ENCODE measurements at places on chromosomes 12 and 14. TPM values are rescaled to one million over a fixed set of nuclear protein-coding genes. Genes with fewer than 3 reads are reported as not detected.

The TAS2R19 gene
- total RNA-seq = 2.6 TPM

The OLR1 gene
- not detected for total RNA-seq

DNA sequence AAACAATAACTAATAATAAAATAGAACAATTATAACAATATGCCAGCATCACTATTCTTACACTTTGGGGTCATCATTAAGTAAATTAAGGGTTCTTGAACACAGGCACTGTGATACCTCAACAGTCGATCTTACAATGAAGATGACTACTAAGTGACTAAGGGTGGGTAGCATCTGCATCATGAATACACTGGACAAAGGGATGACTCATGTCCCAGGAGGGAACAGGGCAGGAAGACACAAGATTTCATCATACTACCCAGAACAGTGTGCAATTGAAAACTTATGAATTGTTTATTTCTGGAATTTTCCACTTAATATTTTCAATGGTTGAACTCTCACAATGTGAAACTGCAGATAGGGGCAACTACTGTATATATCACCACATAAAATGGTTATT, 19.7 kb downstream of the TSPAN19 start:
- DNase-seq = no peak

DNA sequence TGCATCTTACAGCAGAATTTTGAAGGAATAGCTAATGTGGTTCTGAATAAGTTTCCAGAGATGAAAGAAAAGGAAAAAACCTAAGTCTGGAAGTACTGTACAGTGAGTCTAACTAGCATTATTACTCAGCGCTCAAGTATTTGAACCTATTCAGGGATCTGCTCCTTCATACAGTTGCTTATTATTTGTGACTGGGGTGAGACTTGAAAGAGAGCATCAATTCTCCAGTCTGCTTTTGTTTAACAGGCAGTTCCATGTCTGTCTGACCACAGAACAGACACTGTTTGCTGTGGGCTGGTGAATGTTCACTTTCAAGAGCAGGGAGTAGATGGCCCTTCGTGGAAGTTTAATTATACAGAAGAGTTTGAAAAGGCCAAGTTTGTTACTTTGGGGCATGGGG, 9.3 kb downstream of the ETV6 start:
- DNase-seq = no peak

DNA sequence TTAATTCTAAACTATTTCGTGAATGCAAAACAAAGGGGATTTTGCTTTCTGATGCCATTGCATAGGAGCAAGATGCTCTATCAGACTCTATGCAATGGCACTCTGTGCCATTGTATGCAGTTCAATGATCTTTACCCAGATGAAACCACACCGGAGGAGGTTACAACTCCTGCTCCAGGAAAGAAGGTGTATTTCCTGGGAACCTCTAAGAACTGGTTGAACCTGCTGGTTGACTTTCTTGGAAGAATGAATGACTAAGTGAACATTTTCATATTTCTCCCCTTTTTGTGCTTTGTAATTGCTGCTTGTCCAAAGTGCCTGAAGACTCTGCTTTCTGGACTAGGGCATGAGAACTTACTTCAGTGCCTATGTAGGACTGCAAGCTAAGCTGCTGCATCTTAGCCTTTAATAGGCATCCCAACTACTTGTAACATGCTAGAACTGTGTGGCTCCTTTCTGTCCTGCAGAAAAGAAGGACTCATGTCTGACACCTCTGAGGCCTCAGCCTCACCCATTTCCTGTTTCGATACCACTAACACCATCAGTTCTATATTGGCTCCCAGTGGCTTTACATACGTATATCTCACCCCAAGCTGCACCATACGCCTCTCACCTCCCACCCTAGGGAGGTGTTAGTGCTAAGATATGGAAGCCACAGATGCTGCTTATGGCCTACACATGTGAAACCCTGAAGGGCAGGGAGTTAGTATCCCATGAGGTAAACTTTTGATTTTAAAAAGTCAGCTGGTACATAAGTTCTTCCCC, 193.5 kb upstream of the CNOT2 start:
- DNase-seq = no peak

GRCh38 chr12:39102474-39103209, 197.3 kb upstream of the CPNE8 start:
- DNase-seq = no peak

GRCh38 chr12:52089491-52089890, 10.0 kb downstream of the SMIM41 start:
- DNase-seq = no peak

The CLEC2A gene
- not detected for total RNA-seq

- no peak for DNase-seq
Observed at GRCh38 chr14:106840258-106840657, 1313.9 kb downstream of the TMEM121 start.

The LYZ gene
- 17.3 TPM for total RNA-seq
